ENCODE measurements at places on chromosomes 6 and 20.

DNA sequence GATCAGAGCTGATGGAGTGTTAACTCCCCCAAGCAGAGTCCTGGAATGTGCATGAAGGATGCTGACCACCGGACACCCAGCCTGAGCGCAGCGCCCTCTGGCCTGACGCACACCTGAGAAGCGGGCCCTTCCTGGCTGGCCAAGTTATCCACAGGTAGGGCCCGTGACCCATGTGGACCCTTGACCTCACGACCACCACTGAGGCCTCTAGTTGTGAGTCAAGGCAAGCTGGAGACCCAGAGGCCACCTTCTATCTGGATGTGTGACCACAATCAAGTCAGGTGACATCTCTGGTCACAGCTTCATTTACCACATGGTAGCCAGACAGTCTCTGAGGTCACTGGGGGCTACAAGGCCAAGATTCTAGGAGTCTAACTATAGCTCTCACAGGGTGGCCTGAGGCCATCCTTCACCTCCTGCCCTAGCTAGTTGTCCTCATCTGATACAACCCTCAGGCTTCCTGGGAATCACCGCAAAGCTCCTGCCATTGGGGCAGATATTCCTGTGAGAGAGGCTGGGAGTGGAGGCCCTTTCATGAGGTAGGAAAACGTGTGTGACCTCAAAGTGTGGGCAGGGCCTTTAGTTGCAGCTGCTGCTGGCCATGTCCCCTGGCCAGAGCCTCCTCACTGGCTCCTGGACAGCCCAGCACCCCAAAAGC lies 53.1 kb downstream of the DSTN start:
- DNase-seq, result peak; percentile 10

GRCh38 chr6:5712349-5713215 lies 294.1 kb downstream of the NRN1 start:
- DNase-seq, result no peak

DNA sequence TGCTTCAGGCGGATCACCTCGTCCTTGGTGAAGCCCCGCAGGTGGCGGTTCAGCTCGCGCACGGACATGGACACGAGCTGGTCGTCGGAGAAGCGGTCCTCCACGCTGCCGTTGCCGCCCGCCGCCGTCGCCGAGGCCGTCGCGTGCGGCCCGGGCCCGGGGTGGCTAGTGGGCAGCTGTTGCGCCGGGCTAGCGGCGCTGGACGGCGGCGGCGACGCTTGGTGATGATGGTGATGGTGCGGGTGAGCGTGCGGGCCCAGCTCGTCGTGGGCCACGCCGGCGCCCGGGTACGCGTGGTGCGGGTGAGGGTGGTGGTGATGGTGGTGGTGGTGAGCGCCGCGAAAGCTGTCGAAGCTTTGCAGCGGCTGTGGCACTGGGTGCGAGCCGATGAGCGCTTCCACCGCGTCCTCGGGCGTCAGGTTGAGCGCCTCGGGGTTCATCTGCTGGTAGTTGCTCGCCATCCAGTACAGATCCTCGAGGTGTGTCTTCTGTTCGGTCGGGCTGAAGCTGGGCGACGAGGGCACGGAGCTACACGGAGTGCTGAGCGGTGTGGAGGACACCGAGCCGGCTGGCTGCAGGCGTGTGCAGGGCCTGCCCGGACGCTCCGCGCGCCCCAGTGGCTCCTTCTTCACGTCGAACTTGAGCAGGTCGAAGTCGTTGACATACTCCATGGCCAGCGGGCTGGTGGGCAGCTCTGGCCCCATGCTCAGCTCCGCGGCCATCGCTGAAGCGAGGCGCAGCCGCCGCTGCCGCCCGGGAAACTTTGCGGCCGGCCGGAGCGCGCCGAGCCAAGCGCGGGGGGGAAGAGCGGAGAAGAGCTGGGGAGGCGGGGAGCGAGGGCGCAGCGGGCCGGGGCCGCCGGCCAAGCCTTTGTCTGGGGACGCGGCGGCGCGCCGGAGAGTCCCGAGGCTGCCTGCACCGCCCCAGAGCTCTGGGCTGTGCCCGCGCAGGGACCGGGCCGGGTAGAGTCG lies 622 bp downstream of the MAFB start:
- DNase-seq, result no peak

DNA sequence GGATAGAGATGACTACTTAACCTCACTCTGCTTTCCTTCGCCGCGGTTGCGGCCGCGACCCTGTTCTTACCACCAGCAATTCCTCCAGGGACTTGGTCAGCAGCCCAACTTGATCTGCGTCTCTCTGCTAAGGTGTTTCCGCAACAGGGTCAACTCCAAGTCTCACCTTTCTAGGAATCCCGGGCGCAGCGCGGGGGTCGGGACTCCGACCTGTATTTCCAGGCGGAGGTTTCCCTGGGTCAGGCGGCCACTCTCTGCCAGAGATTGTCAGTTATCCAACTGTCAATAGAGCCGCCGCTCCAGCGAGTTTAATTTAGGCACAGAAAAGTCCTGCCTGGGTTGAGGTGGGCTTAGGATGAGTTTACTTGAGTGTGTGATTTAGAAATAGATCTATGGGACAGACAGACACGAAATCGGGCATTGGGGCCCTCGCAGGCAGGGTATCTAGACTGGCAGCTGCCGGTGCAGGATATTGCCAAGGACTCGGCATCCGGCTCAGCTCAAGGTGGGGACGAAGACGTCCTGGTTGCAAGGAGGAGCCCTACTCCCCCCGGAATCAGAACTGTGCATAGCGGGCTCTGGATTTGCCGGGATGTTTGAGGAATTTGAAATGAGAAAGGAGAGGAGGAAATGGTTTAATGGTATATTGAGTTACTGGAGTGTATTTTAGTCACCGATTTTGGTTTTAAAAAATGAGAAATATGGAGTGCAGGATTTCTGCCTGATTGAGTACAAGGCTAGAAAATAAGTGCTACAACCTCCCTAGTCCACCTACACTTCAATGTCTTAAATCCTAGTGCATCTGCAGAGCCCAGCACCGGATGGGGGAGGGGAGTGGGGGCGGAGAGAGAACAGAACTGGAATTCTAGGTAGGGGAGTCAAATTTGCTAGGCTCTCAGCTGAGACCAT lies 23.7 kb downstream of the POM121L2 start:
- no peak for DNase-seq

DNA sequence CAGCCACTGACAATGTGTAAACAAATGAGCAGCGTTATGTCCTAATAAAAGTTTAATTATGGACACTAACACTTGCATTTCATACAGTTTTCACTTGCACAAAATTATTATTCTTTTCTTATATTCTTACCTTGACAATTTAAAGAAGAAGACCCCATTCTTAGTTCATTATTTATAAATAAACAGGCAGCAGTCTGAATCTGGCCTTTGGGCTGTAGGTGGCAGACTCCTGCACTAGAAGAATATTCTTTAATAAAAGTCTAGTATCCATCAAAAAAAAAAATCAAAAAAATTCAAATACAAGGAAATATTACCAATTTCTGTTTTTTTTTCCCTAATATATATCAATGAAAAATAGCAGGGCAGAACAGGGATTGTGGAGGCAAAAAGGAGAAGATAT lies 24.8 kb downstream of the PTCHD4 start:
- no peak for DNase-seq

- no peak for DNase-seq
Observed at GRCh38 chr20:47971058-47971791, 185.9 kb upstream of the SULF2 start.

DNA sequence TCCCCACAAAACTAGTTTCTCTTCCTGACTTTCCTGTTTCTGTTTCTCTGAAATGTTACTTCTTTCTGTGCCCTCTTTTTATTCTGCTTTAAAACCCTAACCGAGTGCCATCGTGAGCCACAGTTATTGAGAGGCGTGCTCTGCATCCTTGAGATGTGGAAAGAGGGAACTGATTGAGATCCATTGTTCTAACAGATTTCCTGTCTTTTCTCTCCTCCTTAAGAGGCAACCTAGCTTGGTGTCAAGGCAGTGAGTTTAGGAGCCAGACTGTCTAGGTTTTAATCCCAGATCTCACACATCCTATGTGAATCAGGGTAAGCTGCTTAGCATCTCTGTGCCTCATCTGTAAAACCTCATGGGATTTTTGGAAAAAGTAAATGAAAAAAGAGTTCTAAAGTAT lies 57.5 kb downstream of the SNX9 start:
- no peak for DNase-seq

GRCh38 chr6:2962004-2962403 lies 9.4 kb downstream of the SERPINB6 start:
- no peak for DNase-seq

DNA sequence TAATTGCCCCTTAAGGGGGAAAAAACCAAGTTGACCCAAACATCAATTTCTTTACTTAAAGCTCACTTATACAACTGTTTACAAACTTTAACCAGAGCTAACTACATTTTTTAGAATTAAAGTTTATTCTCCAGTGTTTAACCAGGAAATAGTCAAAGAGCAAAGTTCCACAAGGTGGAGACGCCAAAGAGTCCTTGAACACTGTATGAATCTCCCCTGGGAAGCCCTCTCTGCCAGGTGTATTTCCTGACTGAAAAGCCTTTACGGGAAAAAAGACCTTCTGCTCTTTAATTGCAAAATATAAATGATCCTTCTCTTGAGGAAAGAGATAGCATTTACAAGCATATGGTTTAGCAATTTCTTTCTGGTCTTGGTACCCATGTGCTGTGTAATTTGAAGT lies 36.2 kb downstream of the BTBD9 start:
- DNase-seq, result no peak

GRCh38 chr20:5908981-5909380 lies 41.4 kb downstream of the TRMT6 start:
- no peak for DNase-seq

GRCh38 chr20:42656130-42656529 lies 533.6 kb downstream of the PTPRT start:
- no peak for DNase-seq

DNA sequence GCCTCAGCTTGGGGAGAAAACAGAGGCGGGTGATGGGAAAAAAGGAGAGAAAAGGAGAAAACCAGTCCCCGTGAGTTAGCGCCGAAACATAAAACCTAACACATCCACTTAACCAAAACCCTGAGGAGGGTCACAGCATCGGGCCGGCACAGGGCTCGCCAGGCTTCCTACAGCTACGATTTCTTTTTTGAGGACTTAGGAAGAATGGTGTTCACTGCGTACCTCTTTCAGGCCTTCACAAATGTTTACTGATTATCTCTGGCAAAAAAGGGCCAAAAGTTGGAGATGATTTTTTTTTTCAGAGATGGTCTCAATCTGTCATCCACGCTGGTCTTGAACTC lies 48.8 kb downstream of the DSTN start:
- DNase-seq, result no peak

GRCh38 chr6:109782491-109782999 lies 91.4 kb downstream of the FIG4 start:
- no peak for DNase-seq

GRCh38 chr20:43938932-43939761 lies 24.5 kb downstream of the TOX2 start:
- DNase-seq, result no peak

- no peak for DNase-seq
Observed at GRCh38 chr6:79861023-79861422, 86.3 kb downstream of the ELOVL4 start.

DNA sequence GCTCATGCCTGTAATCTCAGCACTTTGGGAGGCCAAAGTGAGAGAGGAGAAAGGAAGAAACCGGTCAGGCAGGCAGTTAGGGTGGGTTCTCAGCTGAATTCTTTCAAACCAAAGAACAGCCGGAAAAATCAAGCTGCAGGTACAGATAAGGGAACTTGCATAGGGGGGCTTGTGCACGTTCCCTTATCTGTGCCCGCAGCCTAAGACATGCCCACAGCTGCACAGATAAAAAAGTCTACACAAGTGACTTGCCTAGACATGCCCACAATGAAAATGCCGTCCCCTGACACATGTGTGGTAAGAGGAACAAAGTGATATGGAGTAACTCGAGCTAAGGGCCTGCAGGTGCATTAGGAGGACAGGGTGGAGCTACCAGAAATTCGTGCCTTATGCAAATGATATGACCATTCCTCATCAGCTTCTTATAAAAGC lies 175.8 kb upstream of the SALL4 start:
- no peak for DNase-seq

GRCh38 chr6:161048641-161049040 lies 57.1 kb downstream of the MAP3K4 start:
- no peak for DNase-seq

- DNase-seq, result no peak
Observed at GRCh38 chr20:33694639-33695012, 8.4 kb upstream of the E2F1 start.

DNA sequence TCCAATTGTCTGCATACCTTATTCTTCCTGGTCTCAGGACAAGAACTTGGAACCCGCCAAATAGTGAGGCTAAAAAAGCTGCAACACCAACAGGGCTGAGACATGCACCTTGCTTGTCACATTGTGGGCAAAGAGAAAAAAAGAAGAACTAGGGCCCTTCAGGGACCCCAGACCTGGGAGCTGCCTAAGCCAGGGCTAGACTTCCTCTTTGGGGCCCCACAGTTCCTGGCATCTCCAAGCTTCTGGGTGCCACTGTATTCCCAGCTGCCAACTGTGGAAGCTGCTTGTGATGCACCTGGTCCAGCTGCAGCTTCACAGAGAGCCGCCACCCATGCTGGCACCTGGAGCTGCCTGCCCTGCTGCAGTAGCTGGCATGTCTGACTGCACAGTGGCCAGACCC lies 370.6 kb downstream of the CD83 start:
- no peak for DNase-seq

DNA sequence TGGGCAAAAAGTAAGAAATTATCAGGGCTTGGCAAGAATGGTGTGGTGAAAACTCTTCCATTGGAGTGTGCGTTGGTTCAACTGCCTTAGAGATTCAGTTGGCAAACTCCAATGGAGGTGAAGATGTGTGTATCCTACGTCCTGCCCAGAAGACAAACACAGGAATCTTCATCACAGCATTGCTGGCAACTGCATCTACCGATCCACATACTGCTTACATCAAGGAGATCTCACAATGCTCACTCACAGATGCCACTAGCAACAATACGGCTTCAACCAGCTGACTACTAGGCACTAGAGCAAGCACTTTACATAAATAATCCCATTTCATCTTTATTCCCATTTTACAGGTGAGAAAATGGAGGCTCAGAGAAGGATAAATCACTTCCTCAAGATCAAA lies 10.0 kb upstream of the SPO11 start:
- no peak for DNase-seq

GRCh38 chr6:42367353-42368011 lies 84.2 kb downstream of the TRERF1 start:
- DNase-seq, result peak; percentile 25

DNA sequence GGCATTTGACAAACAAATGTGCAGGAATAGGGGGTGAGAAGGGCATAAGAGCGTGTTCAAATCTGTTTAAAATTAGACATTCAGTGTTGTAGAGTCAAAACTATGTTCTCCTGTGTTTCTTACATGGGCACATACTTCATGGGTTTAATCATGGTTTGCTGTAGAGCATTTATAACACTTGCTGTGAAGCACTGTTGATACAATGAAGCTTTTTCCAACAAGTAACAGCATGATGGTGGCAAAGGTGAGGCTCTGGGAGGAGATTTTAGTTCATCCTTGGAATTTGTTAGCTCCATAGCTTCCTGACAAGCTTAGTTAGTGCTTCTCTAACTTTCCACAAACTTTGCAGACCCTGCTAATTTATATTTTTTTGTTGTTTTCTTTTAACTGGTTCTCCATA lies 900.7 kb downstream of the TFAP2A start:
- no peak for DNase-seq

DNA sequence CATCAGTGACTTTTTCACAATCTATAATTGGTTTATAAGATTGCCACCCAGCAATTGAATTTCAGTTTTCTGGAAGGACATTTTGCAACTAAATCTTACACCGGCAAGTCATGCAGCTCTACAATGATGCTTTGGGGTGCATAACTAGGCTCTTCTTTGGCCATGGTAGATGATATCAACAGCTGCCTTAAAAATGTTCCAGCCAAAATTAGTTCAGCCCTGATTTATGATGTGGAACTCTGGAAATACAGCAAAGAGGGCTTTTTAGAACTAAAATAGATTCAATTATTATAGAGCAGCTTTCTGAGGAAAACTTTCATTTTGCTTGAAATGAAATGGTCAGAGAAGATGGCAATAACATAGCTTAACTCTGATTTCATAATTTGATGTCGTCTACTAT lies 18.4 kb upstream of the MCM9 start:
- no peak for DNase-seq

Data from activated B cell treated with CpG ODN at 0.5 μM for 24 hours (primary cell).